Fibroblast of villous mesenchyme (primary cell): ENCODE measurements at places on chromosomes 3 and 15. TPM values are rescaled to one million over a fixed set of nuclear protein-coding genes. Genes with fewer than 3 reads are reported as not detected.
A peak's percentile ranks its signal among the peaks of the same experiment; 100 is the strongest.

DNA sequence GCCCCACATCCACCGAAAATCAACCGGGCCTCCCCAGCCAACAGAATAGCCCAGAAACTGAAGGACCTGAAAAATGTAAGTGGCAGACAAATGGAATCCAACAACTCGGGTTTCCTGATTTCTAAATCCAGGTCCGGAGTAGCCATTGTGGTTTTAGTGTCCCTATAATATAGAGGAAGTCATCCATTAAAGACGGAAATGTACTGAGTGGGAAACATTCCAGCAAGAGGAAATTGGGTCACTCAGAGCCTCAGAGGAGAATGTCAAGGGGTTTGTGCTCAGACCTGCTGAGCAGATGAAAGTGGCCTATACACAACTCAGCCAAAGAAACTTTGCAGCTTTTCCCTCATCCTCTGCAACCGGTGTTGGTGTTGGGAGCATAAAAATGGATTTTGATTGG is 366.7 kb downstream of the ERC2 start:
- DNase-seq: no peak

DNA sequence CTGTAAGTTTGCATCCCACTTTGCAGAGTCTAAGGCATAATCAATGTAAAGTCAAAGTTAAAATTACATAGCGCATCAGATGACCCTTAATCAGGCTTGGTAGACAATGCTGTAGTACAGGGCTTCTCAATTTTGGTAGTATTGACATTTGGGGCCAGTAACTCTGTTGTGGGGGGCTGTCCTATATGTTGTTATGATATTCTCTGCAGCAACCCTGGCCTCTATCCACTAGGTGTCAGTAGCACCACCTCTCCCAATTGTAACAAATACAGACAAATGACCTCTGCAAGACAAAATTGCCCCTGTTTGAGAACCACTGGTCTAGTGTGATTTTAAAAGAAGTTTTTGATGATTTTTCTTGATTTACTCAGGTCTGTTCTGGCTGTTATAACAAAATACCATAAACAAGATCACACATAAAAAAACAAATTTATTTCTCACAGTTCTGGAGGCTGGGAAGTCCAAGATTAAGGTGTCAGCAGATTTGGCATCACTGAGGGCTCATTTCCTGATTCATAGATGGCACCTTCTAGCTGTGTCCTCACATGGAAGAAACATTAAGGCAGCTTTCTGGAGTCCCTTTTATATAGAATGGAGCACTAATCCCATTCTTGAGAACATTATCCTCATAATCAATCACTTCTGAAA is 37.6 kb upstream of the SLC9A9 start:
- peak; percentile 39 for DNase-seq

- no peak for DNase-seq
Measured at GRCh38 chr15:32972686-32973085, 221.8 kb downstream of the FMN1 start.

- peak; percentile 56 for DNase-seq
Measured at GRCh38 chr3:195015021-195015420, 255.9 kb downstream of the XXYLT1 start.

Gene CRABP1
- total RNA-seq: not detected in 2 replicates

DNA sequence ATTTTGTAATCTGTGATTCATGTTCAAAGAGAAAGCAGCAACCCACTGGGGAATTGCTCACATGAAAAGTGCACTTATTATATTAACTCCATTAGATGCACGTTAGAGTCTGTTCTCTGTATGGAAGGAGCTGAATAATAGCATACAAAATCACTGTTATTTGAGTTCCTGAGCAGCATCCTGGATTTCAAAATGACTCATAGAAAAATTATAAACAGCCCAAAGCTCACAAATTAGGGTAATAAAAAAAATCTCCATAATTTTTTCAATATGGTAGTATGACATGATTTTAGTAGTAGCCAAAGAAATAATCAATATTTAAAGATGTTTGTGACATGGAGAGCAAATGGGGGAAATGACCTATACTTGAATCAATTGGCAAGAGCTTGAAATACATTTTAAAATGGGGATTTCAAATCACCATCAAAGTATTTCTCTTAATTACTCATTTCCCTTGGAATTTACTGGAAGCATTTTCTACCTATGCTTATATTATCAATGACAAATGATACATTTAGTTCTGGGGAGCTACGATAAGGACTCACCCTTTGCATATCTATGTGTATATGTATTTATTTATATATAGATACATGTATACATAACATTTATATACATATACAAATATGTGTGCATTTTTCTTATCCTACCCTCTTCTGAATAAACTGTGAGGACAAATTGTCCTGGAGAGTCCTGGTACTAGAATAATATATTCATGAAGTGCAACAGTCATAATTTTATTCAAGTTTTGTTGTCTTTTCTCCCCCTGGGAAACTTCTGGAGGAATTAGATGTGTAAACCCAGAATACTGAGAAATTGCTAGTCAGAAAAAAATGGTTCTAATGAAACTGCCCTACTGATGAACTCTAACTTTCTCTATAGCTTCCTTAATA is 116.3 kb downstream of the RPL22L1 start:
- DNase-seq: no peak

Gene COL6A6
- under 0.01 TPM in 1 of 2 replicates, not detected in the other for total RNA-seq

Gene DAZL
- total RNA-seq: not detected in 2 replicates

- no peak for DNase-seq
Measured at GRCh38 chr3:159005137-159005536, 203.3 kb downstream of the MFSD1 start.

DNA sequence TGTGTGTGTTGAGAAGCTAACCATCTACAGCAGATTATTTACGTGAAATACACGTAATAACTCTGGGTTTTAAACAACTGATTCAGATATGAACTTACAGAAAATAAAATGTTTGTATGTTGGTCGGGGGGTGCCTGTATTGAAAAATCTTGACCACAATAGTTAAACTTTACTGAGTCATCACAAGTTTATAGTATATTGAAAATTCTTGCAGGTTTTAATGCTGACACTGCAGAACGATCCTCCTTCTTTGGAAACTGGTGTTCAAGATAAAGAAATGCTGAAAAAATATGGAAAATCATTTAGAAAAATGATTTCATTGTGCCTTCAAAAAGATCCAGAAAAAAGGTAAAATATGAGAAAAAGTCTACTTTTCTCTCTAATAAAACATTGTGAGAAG is 41.3 kb upstream of the SLC22A13 start:
- peak; percentile 44 for DNase-seq

DNA sequence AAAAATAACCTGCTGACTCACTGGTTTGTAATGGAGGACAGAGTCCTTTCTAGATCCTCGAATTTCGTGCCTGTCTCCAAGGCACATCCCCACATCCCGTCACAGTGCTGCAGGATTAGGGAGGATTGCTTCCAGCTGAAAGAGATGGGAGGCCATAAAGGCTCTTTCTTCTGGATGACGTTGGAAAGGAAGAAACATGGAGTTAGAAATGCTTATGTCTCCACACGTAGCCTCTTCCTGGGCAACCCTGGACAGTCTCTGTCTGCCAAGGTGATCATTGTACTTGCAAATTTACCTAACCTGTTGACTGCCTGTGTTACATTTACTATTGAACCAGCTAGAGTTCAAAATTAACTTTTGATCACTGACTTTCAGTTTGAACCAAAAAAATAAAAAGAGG is 27.6 kb upstream of the VILL start:
- peak; percentile 56 for DNase-seq

GRCh38 chr15:98740295-98740694 is 92.0 kb downstream of the IGF1R start:
- DNase-seq: no peak

DNA sequence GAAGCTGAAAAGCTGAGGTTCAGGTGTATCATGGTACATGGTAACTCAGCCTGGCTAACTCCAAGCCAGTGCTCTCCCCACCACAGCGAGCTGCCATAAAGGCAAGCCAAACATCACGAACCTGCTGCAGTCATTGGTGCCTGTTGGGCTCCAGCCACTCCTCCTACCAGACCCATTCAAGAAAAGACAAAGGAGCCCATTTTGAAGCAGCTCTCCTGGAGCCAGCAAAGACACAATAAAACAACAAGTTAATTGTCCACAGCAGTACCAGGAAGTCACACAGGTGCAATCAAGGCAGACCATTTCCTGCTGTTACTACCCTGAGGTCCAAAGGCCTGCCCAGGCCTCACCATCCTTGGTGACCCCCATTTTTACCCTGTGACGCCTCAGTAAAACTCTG is 77.6 kb downstream of the DAPK2 start:
- no peak for DNase-seq

DNA sequence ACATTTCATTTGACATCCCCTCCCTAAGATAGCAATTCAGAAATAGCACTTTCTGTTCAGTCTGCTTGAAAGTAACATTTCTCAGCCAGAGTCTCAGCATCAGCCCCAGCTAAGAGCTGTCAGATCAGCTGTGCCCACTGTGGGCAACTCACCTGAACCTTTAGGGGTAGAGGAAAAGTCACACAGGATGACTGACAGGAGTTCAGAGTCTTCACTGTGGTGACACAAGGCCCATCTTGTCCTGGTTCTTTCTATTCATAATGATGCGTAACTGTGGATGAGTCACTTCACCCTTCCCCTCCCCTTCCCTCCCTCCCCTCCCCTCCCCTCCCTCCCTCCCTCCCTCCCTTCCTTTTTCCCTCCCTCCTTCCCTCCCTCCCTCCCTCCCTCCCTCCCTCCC is 96.1 kb upstream of the RASGRP1 start:
- DNase-seq: no peak

Gene SLC28A1
- not detected in 2 replicates for total RNA-seq

Gene TTLL13
- under 0.01 and 0.32 TPM in 2 replicates for total RNA-seq

Gene GRAMD1C
- 2.2 and 2.3 TPM in 2 replicates for total RNA-seq

- no peak for DNase-seq
Measured at GRCh38 chr15:34904527-34904926, 65.0 kb downstream of the AQR start.

Gene SERINC4
- under 0.01 TPM in 1 of 2 replicates, not detected in the other for total RNA-seq

- no peak for DNase-seq
Measured at GRCh38 chr3:5694266-5694665, 506.8 kb downstream of the EDEM1 start.

Gene GOLGA6L7
- total RNA-seq: not detected in 2 replicates

Gene UROC1
- under 0.01 TPM in 1 of 2 replicates, not detected in the other for total RNA-seq

DNA sequence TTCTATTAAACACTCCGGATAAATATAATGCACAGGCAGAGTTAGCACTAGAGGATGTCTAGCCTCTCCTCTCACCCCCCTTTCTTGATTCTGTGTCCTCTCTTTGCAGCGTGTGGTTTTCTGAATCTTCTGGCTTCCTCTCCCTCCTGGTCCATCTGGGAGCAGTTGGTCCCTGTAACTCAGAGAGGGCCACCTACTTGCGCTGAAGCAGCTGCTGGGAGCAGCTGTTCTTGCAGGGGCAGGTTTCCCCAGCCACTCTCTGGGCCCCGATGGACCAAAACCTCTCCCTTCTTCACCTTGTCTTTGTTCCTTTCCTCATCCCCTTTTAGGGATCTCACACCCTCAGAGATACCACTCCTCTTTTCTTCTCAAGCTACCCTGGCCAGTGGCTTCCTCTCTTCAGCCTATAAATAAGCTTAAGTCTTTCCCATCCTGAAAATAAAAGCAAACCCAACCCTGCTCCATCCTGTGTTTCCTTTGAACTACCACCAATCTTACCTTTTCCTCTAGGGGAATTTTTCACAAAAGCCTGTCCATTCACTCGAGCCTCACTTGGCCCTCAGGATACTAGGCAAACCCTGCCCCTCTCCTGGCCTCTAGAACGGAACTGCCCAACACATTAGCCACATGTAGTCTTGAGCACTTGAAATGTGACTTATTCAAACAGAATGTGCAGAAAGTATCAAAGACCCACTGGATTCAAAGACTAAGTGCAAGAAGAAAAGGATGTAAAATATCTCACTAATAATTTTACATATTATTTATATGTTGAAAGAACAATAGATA is 59.7 kb downstream of the STARD5 start:
- no peak for DNase-seq

DNA sequence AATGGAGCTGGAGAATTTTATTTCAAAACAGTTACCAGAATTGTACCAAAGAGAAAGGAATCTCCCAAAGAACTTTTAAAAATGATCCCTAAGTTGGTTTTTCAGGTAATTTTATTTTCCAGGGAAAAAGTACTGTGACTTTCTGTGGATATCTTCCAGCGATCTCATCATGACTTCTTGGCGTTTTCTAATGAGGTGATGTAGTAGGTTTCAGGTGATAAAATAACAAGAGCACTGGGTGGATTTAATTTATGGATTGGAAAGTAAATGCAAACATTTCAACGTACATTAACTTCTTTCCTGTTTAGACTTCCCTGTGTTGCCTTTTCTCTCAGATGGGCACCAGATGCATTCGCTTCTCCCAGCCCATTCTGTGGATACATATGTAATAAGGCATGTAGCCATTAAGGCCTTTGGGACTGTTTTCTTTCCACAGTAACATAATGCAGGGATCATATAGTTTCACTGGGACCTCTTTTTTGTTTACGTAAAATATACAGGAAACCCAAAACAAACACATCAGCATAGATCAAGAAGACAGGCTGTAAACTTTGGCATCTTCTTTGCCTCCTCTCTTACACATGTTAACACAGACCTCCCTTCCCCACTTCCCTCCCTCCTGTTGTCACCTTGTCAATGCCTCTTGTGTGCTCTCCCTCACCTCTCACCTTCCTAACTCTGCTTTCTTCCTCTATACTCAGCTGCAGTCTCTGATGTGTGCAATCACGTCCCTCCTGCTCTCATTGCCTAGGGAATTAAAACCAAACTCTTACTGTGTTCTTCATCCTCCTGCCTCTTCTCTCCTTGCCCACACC is 13.0 kb downstream of the PHLDB2 start:
- DNase-seq: no peak

GRCh38 chr15:83248151-83249029 is 36.1 kb downstream of the BNC1 start:
- DNase-seq: peak; percentile 73

- DNase-seq: no peak
Measured at GRCh38 chr3:141269961-141270360, 38.3 kb downstream of the PXYLP1 start.

- DNase-seq: peak; percentile 25
Measured at GRCh38 chr3:12966847-12967605, 106.2 kb downstream of the IQSEC1 start.

GRCh38 chr3:11601446-11602238 is 42.1 kb downstream of the VGLL4 start:
- peak; percentile 59 for DNase-seq

GRCh38 chr15:93758824-93759223 is 472.5 kb upstream of the MCTP2 start:
- no peak for DNase-seq

Gene PLCL2
- total RNA-seq: 3.9 and 5.6 TPM in 2 replicates

Gene CCR2
- not detected in 2 replicates for total RNA-seq

DNA sequence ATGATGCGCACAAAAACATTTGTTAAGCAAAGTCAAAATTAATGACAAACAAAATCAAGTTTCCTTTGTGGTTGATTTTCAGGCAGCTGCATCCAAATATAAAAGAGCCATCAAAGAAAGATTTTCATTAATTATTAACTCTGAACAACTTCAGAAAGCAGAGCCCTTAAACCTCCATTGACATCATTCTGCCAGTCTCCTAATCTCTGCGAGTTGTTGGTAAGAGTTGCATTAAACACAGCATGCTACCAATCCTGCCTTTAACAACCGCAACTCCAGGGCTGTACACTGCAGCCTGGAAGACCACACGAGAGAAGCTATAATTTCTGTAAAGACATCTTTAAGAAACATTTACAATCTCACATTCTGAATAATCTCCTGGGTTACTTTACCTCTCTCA is 204.6 kb downstream of the NR2F2 start:
- DNase-seq: no peak

GRCh38 chr3:113405180-113405579 is 36.1 kb downstream of the CFAP44 start:
- DNase-seq: peak; percentile 69

Gene HCLS1
- 0.86 and 4.8 TPM in 2 replicates for total RNA-seq
